H9 (cell line): ENCODE measurements at places on chromosomes 1 and 21.
A peak's percentile ranks its signal among the peaks of the same experiment; 100 is the strongest.

- DNase-seq, result no peak
Observed at GRCh38 chr21:42150474-42151085, 68.4 kb upstream of the ABCG1 start.

- peak; percentile 40 for DNase-seq
Observed at GRCh38 chr21:38661197-38661871, 144.4 kb upstream of the ETS2 start.

GRCh38 chr1:163596541-163597258 is 274.9 kb downstream of the NUF2 start:
- peak; percentile 38 for DNase-seq

DNA sequence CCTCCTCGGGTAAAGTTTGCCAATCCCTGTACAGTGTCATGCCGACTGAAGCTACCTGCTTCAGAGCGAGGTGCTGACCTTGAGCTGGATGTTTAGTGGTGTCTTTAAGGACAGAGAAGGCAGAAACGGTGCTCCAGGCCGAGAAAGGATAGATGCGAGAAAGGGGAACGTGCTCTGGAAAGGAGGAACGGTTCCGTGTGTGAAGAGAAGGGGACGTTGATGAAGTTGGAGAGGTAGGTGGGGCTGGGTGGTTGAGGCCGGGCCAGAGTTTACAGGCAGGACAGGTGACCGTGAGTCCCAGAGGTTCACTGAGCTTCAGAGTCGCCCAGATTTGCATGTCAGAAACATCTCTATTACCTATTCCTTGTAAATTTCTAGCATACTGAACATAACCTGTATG is 90.7 kb downstream of the SCCPDH start:
- no peak for DNase-seq

DNA sequence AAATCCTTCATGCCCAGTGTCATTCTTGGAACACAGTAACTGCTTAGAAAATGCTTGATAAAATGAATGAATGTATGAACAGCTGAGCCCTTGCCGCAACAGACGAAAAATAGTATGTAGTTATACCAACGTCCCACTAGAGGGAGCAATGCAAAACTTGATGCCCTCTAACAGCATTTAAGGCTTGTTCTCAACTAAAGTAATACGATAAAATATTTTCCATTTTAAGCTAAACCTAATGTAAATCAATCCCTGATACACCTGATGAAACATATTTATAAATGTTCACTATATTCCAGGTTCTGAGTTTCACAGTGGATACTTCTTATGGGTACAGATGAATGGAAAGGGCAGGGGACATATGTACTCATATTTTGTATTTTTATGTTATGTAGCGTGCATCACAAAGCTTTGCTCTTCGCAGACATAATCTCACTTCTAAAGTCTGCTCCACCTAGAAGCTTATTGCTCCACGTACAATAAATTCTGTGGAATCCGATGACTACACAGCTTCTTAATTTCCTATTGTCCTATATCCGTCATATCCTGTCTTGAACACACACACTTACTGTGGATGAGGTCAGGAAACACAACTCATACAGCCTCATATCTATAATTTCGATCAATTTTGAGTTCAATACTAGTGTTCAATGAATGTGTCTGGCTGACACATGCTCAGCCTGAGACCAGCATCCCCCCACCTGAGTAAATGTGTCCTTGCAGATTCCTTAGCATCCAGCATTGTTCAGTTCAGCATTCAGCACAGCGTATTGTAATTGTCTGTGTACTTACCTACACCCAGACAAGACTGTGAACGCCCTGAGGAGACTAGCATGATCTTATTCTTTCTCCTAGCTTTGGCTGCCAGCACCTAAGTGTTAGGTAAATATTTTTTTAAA is 4.4 kb upstream of the UTP25 start:
- DNase-seq, result no peak

DNA sequence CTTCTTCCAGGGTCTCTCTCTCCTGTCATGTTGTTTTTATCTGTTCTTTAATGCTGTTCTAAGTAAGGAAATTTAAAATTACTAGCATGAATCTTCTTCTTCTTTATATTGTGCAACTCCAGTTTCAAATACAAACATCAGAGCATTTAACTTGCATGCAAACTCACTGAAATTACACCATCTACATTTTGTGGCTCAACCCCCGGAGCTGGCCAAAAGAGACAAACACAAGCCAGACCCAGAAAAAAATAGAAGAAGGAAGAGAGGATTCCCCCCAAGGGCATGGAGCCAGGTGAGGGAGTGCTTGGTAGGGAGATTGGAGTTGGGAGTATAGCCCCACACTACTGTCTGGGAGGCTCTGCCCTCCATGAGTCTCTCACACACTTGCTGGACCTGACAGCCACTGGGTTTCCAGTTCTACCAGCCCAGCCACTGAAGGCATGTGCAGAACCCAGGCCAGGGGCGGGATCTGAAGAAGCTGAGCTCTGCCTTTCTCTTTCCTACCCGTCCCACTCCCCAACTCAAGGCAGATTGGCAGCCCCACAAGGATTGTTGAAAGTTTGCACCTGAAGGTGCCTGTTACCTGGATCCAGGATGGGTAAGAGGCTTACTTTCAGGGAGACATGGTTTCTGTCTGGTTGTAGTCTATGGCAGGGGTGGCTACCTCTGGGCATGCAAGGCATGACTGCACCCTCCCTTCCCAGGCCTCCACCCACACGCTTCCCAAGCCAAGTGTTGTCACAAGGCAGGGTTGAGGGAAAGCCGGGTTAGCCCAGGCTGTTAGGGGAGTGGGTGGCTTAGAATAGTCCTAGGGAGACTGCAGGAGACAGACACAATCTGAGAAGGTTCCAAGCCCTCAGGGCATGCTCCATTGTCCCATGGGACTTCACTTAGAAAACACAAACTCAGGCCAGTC is 297.2 kb downstream of the TGFB2 start:
- DNase-seq, result no peak

GRCh38 chr1:62367005-62367557 is 47.8 kb upstream of the KANK4 start:
- no peak for DNase-seq

DNA sequence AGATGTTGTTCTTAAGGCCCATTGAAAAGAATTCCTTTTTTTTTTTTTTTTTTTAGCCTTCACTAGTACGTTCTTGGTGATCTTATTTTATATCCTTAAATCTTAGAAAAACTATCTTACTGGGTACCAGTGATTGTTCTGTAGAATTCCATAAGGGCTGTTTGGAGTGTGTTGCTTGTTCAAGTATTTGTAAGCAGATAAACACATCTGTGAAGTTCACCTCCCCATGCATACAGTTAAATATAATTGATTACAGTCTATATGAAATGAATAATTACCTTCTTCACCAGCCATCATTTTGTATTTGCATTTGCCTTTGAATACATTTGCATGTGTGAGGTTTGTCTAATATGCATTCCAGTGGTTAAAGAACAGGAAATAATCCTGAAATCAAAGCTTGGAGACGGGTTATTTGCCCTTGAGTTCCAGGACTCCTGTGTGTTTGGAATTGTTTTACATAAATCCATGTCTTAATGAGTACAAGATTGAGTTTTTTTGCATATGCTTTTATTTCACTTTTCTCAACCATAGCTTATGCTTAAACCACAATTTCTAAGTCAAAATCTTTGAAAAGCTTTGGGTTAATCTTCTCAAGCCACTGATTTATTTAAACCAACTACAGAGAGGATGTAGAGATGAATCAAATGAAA is 73.1 kb downstream of the VPS13D start:
- DNase-seq, result no peak

GRCh38 chr1:145879775-145880174 is 5.9 kb downstream of the ANKRD35 start:
- DNase-seq, result no peak

GRCh38 chr1:209802117-209802779 is 3.7 kb downstream of the IRF6 start:
- no peak for DNase-seq

- peak; percentile 80 for DNase-seq
Observed at GRCh38 chr1:205983925-205984725, 19.1 kb downstream of the RAB7B start.

- DNase-seq, result no peak
Observed at GRCh38 chr1:18320051-18320450, 160.7 kb upstream of the KLHDC7A start.

DNA sequence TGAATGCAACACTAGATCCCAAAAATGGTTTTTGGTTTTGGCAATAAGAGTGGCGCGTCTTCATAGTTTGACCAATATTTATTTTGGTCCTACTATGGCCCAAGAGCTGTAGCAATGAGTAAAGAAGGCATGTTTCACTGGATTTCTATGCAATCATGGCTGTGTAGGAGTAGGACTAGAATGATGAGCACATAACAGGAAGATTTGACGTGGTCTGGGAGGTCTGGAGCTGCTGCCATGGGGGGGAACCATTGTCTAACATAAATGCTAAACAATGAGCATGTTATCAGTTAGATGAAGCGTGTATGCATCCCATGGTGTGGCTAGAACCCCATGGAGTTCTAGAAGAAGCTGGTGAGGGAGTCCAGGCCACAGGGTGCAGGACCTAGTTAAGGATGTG is 38.3 kb downstream of the OLIG1 start:
- no peak for DNase-seq

DNA sequence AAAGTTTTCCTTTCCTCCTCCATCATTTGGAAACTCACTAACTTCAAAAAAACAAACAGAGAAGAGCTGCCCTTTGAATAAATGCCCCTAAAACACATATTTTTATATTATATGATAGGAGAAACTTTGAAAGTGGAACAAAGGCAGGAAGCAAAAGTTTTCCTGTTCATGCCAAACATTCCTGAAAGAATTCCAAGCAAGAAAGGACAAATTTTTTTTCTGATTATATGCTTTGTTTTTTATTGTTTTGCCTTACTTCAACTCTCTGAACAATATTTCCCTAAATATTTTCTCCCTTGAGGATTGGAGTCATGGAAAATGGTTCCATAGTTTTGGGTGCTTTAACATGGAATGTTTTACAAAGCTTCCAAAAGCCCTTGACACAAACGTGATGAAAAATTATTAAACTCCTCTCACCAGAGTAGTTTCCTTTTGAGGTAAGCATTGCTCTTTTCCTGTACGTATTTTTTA is 638.5 kb upstream of the CAMK1G start:
- no peak for DNase-seq

DNA sequence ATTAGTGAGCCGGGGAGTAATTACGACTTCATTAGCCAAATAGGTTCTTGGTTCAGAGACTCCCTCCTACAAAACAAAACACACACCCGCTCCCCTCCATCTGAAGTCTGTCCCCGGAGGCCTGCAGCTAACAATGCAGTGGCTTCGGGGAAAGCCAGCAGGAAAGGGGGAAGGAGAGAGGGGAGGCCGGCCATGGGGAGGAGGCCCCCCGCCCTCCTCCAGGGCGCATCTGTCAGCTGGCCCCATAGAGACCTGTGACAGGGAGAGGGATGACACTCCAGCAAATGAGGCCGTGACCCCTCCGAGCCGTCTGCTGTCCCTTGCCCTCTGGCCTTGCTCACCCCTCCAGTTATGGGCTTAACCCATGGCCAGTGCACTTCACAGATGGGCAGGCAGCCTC is 12.1 kb upstream of the CNTN2 start:
- no peak for DNase-seq

DNA sequence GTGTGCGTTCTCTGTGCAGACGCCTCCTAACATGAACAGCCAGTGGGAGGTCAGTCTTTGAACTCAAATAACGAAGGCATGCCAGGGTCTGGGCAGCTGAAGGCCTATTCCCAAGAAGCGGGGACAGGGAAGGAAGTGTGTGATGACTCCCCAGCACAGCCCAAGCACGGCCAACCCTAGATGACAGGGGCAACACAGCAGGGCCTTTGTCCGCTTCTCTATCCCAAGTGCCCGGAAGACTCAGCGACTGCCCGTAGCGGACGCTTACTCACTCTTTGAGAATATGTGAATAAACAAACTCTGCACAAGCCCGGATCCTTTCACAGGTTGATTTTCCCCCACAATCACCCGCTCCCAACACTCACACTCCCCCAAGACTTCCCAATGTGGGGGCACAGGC is 11.2 kb downstream of the C1orf198 start:
- no peak for DNase-seq

GRCh38 chr1:224623310-224623714 is 7.2 kb downstream of the CNIH3 start:
- DNase-seq, result no peak
